ENCODE measurements at places on chromosomes 16 and 17.

DNA sequence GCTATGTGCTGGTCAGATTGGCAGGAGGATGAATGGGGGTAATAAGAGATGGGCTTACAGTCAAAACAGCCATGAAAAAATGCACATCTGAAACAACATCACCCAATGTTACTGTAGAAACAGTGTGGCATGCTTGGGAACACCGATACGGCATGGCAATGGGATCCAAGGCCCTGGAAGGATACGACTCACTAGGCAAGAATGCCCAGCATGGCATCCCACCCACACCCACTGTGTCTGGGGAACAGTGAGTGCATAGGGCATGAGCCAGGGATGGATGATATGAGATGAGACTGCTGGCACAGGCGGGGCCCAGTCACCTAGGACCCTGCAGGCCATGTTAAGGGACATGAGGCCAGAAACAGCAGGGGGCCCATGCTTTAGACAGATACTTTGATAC lies 11.5 kb downstream of the TRIM25 start:
- H3K27ac ChIP-seq = no peak overlapping the region
- H3K27me3 ChIP-seq = no peaks in the 10 kb centered on the region
- no peak overlapping the region for H3K4me3 ChIP-seq
- no peaks in the 10 kb centered on the region for H3K4me1 ChIP-seq
- DNase-seq = no peak
- H3K36me3 ChIP-seq = peaks cover 95% of the 10 kb centered on the region

DNA sequence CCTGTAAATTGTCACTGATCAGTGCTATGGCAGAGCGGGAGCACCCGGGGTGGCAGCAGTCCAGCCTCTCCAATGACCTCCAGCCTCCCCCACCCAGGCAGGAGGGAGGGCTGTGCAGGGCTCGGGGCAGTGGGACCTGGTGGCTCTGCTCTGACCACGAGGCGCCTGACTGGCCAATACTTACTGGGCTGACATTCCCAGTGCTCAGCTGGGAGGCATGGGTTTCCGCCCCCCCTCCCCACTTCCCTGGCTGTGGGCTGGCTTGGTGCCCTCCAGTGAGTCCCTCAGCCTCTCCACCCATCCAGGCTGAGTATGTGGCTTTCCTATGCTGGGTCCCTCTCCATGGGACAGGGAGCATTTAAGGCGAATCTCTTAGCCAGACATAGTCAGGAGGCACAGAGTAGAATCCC lies 2.7 kb downstream of the SOCS3 start:
- peak overlapping the region; percentile 88 for H3K27ac ChIP-seq
- peaks cover 23% of the 10 kb centered on the region for H3K36me3 ChIP-seq
- peaks cover 49% of the 10 kb centered on the region for H3K4me1 ChIP-seq
- DNase-seq = no peak
- peaks cover 2% of the 10 kb centered on the region for H3K27me3 ChIP-seq

DNA sequence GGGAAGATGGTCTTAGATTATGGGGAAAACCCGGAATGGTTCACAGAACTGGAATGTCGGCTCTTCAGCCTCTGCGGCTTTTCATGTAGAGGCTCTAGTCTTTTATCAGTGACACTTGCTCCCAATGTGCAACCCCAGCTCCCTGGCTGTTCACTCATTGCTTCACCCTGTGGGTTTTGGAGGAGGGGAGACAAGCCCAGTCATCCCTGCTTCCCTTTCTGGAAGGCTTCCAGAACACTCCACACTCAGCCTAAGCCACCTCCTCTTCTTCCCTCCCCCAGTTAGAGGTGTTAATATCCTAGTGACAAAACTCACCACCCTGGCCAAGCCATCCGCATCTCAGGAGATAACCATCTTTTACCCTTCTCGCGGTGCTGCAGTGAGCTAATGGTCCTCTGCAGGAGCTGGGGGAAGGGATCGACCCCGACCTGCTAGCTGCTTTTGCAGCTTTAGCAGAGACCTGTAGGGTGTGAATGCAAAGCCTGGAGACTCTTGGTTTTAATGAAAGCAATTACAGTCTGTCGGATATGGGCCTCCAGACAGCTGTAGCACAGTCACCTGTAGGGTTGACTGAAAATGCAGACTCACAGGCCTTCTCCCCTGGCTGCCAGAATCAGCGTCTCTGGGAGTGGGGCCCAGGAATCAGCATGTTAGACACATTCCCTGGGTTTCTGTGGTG lies 24.3 kb upstream of the LASP1NB start:
- DNase-seq = peak; percentile 56
- H3K27ac ChIP-seq = peak overlapping the region; percentile 53
- H3K4me1 ChIP-seq = peaks cover 85% of the 10 kb centered on the region

DNA sequence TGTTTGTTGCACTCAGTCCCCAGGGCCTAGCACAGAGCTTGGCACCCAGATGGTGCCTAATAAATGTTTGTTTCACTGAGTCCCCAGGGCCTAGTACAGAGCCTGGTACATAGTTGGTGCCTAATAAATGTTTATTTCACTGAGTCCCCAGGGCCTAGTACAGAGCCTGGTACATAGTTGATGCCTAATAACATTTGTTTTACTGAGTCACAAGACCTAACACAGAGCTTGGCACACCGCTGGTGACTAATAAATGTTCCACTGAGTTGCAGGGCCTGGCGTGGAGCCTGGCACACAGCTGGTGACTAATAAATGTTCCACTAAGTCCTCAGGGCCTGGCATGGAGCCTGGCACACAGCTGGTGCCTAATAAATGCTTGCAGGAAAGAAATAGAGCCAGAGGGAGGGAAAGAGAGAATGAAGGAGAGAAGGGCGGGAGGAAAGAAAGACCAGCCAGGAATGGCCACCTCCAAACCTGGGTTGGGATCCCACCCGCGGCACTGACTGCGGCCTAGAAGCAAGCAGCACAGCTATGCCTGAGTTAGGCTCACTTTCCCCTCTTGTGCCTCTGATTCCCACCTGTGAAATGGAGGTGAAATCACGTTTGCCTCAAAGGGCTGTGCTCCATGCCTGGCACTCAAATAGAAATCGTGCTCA lies 7.5 kb downstream of the SLC5A11 start:
- DNase-seq = no peak
- no peak overlapping the region for H3K27ac ChIP-seq
- no peaks in the 10 kb centered on the region for H3K4me1 ChIP-seq
- no peak overlapping the region for H3K4me3 ChIP-seq
- peaks cover 16% of the 10 kb centered on the region for H3K27me3 ChIP-seq

- no peak overlapping the region for H3K4me3 ChIP-seq
- H3K36me3 ChIP-seq = no peaks in the 10 kb centered on the region
- H3K4me1 ChIP-seq = peaks cover 15% of the 10 kb centered on the region
- no peaks in the 10 kb centered on the region for H3K27me3 ChIP-seq
- H3K27ac ChIP-seq = no peak overlapping the region
Observed at GRCh38 chr17:77622647-77623046, 335.9 kb upstream of the TNRC6C start.

- H3K27ac ChIP-seq = no peak overlapping the region
- H3K4me1 ChIP-seq = peaks cover 9% of the 10 kb centered on the region
- no peaks in the 10 kb centered on the region for H3K27me3 ChIP-seq
- DNase-seq = no peak
- no peak overlapping the region for H3K4me3 ChIP-seq
Observed at GRCh38 chr16:86956437-86956836, 360.8 kb downstream of the C16orf95 start.

GRCh38 chr17:49252148-49252695 lies 21.6 kb upstream of the PHOSPHO1 start:
- no peaks in the 10 kb centered on the region for H3K4me1 ChIP-seq
- H3K4me3 ChIP-seq = no peak overlapping the region
- H3K27me3 ChIP-seq = peaks cover 14% of the 10 kb centered on the region
- no peaks in the 10 kb centered on the region for H3K36me3 ChIP-seq
- no peak overlapping the region for H3K27ac ChIP-seq
